ENCODE measurements at places on chromosomes 5 and 9.

- DNase-seq: no peak
Measured at GRCh38 chr5:177233206-177233605, 70.3 kb downstream of the RAB24 start.

DNA sequence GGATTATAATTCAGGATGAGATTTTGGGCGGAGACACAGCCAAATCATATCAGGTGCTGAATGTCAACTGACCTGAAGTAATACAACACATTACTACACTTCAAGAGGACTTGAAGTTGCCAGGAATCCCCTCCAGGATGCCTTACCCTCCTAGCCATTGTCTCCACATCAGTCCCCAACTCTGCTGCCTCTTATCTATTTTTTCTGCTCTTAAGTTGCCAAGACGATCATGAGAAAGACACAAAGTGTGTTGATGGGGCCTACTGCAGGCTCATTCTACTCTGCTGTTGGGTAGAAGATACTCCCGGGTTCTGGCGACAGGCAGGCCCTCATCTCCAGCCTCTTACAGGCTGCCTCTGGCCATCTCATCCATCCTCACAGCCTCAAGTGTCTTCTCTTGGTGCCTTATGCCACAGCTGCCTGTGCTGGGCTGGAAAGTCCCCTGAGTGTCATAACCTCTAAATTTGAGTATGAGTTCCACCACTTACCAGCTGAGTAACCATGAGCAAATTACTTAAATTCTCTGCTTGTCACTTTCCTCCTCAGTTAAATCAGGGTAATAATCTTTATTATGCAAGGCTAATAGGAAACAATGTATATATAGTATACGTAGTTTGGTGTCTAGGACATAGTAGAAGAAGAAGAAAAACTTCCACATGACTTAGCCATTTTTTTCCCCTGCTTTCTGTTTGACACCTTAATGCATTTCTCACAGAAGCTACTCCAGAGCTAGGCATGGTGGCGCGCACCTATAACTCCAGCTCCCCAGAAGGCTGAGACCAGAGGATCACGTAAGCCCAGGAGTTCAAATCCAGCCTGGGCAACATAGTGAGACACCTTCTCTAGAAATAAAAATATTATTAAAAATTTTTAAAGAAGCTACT lies 73.0 kb upstream of the SNX2 start:
- no peak for DNase-seq

DNA sequence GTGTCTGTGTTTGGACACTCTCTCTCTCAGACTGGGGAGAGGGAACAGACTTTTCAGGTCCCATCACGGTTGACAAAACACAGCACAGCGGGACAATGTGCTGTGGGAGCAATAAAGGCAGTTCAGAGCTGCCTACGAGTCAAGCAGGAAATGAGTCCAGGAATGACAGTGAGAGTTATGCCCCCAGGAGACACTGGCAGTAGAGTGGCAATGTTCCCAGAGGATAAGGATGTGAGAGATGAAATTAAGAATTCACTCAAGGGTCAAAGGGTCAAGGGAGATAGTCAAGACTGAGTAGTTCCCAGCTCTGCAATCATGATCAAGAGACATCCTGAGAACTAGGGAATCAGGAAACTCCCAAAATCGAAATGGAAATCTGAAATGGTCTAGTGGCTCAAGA lies 156.1 kb downstream of the LURAP1L start:
- no peak for DNase-seq

DNA sequence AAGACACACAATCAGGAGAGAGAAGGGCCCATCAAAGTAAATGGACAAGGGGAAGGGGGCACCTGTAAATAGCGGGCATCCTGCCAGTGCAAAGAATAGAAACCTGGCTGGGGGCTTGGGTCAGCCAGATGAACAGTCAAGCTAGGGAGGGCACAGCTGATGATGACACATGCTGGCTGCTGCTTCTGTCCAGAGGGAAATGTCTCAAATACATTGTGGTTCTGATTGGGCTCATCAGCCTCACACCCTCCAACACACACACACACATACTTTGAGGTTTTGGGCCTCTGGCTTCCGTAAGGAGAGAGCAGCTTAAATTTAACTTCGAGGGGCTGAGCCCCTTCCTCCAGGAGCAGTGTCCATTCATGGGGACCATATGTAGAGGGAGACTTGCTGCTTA lies 27.6 kb upstream of the SPATA31E1 start:
- no peak for DNase-seq

GRCh38 chr9:37030611-37030939 lies 3.5 kb downstream of the PAX5 start:
- DNase-seq: no peak

GRCh38 chr5:80240368-80240986 lies 15.4 kb downstream of the SERINC5 start:
- DNase-seq: no peak

- DNase-seq: no peak
Measured at GRCh38 chr9:123527981-123528380, 172.0 kb downstream of the CRB2 start.

DNA sequence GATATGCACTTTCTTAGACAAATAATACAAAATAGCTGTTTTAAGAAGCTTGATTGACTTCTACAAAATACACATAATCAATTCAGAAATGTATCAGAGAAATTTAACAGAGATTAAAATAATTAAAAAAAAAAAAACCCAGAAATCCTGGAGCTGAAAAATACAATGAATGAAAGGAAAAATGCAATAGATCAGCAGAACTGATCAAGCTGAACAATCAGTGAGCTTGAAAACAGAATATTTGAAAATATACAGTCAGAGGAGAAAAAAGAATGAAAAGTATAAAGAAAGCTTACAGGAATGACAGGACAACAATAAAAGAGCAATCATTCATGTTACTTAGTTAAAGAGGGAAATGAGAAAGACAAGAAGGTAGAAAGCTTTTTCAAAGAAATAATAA lies 41.7 kb upstream of the IL33 start:
- no peak for DNase-seq

- no peak for DNase-seq
Measured at GRCh38 chr5:133431326-133431865, 180.9 kb downstream of the FSTL4 start.

GRCh38 chr5:122130152-122130551 lies 806 bp downstream of the ZNF474 start:
- no peak for DNase-seq

- DNase-seq: no peak
Measured at GRCh38 chr9:123927625-123928532, 2.0 kb downstream of the DENND1A start.

- no peak for DNase-seq
Measured at GRCh38 chr9:89797937-89798455, 193.2 kb downstream of the GADD45G start.

GRCh38 chr5:7629561-7629960 lies 221.4 kb downstream of the CFAP90 start:
- no peak for DNase-seq

DNA sequence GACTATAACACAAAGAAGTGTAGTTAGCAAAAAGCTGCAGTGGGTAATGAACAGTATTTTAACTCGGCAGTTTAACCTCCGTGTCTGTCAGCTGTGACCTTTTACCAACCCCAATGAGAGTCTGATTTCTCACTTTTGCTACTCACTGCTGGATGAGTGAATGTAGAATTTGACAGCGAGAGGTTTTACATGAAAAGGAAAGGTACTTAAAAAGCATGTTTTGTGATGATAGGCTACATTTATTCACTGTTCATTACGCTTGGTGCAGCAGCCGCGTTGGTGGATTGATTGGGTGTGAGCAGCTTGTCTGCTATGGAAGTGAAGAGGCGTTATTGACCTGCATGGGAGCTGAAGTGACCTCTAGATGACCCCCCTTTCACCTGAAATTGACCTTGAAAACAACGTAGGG lies 867.7 kb downstream of the NR2F1-AS1 start:
- DNase-seq: no peak

Measured in stimulated activated CD4-positive, alpha-beta T cell treated with anti-CD3 and anti-CD28 coated beads, Interleukin-1b, Interleukin-23, amount 100 ng/mL, for 1 hour (primary cell).